ENCODE measurements at places on chromosomes 4 and X. TPM values are rescaled to one million over a fixed set of nuclear protein-coding genes. Genes with fewer than 3 reads are reported as not detected.

GRCh38 chr4:169922632-169923276, 103.4 kb downstream of the MFAP3L start:
- H3K27me3 ChIP-seq: no peaks in the 10 kb centered on the region
- no peaks in the 10 kb centered on the region for H3K4me1 ChIP-seq
- no peak for DNase-seq
- no peak overlapping the region for H3K4me3 ChIP-seq
- no peaks in the 10 kb centered on the region for H3K36me3 ChIP-seq

SSX3 gene
- not detected for total RNA-seq

DNA sequence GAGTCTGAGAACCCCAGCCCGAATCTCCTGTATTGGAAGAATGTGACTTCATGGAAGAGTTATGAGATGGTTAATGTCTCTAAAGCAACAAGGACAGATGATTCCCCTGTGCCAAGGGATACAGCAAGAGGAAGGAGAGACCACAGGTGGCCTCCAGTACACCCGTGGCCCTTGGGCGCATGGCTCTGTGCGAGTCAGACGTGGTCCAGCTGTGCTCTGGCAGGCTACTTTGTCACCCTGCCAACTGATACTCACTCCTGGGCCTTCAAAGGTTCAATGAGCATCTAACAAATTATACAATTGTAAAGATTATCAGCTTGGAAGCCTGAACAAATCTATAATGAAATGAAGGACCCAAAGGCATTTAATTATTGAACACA, 71.7 kb downstream of the NYX start:
- no peak overlapping the region for H3K27ac ChIP-seq
- no peaks in the 10 kb centered on the region for H3K27me3 ChIP-seq
- no peaks in the 10 kb centered on the region for H3K36me3 ChIP-seq
- peak; percentile 20 for DNase-seq
- H3K4me3 ChIP-seq: no peak overlapping the region

GRCh38 chr4:86611757-86612156, 17.6 kb downstream of the PTPN13 start:
- no peaks in the 10 kb centered on the region for H3K36me3 ChIP-seq
- H3K27me3 ChIP-seq: no peaks in the 10 kb centered on the region
- H3K27ac ChIP-seq: no peak overlapping the region
- no peak for DNase-seq
- H3K4me3 ChIP-seq: no peak overlapping the region

RHOXF2 gene
- total RNA-seq: not detected

GLOD5 gene
- not detected for total RNA-seq

All from ovary (tissue), 10 donors.